Effector memory CD4-positive, alpha-beta T cell (primary cell): ENCODE measurements at places on chromosomes 7 and 10.

- DNase-seq: no peak
Observed at GRCh38 chr7:139883814-139884213, 54.8 kb downstream of the TBXAS1 start.

DNA sequence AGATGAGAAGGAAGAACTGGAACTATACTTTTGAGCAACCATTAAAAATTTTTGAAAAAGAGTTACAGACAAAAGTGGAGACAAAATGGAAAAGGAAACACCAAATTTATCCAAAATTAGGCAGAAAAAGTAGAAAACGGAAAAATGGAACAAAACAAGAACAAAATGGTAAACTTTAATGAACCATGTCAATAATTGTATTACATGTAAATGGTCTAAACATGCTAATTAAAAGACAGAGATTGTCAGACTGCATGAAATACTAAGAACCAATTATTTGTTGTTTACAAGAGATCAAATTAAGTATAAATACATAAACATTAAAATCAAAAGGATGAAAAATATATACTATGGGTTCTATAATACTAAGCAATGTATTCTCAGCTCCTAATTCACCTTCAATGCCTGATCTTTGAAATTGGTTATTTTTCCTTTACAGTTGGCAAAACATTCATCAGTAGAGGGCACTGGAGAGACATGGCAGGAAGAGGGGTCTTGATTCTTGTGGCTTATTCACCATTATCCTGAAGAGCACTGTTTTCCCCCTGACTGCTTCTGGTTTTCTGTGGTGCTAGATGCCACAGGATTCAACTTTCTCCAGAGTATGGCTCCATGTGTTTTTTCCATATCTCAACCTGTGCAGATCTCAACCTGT, 124.9 kb downstream of the ELFN1 start:
- no peak for DNase-seq

DNA sequence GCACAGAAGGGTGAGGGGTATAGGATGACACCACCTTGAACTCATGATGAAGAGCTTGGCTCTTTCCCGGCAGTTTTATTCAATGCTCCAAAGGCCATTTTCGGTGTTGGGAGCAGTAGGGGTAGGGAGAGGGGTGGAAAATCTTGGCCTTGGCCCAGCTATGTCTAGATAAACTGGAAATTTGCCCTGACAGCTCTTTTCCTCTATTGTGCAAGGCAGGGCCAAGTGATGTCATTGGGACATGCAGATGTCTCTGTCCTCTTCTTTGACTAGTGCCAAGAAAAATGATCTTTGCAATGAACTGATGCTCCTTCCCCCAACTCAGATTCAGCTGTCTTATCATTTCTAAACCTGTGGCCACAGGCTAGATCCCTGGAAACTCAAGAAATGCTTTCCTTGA, 27.7 kb upstream of the PRKCQ start:
- DNase-seq: no peak

DNA sequence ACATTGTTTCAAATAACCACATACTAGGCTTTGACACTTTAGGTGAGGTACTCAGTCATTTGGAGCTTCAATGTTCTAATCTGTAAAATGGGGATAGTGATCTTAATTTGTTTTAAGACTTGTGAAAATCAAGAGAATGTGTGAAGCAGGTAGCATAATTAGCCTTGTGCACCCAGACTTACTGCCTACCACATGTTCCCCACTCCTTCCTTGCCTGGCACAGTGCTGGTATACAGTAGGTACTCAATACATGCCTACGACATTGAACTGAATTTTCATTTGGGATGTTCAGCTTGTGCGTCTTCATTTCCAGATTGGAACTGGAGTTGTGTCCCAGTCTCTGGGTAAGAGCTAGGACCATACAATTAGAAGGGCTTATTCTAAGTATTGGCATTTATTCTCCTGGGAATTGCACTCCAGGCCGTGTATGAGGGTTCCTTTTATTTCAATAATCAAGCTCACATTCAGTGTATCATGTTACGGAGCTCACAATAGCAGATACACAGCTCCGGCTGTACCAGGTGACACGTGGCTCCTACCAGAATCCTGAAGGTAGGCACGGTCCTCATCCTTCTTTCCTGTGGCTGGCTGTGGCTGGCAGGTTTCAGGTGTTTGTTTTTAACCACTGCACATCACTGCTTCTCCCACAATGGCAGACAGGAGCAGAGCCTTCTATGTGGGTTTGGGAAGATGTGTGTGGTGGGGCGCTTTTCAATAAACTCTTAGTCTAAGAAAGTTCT, 109.4 kb upstream of the PDCD4 start:
- DNase-seq: no peak

DNA sequence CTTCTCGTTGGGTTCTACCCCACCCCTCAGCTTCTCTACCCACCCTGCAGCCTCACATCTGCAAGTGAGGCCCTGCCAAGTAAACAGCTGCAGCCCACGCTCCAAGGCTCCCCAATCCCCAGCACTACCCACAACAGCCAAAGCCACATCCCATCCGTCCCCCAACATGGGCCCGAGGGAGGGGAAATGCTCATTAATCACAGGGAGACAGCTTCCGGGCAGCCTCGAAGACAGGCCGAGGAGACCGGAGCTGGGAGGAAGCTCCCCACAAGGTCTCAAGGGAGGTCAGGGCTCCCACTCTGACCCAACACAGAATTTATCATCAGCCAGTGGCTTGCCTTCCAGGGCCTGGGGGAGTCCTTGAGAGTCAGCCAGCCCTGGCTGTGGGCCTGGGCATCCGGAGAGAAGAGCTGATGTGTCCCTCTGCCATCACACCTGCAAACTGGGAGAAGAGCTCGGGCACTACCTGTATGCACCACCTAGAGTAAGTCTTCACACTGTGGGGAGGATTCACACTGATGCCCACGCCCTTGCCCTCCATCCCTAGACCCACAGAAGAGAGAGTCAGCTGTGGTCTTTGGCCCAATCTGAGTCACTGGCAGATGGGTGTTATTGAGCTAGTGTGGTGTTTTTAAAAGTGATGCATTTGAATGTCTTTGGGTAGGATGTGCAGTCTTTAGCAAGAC, 115.5 kb upstream of the ZMIZ1 start:
- DNase-seq: no peak

DNA sequence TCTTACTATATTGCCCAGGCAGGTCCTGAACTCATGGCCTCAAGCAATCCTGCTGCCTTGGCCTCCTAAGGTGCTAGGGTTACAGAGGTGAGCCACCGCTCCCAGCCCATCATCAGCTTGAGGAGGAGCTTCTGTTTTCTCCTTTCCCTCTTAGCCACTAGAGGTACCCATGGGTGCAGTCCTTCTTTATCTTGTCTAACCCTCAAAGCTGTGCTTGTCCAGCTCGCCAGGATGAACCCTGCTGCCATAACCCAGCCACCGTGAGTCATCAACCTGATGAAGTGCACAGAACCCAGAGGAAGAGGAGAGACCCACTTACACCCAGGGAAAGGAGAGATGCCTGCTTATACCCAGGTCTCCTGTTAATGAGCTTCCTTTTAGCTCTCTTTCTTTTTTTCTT, 133.4 kb downstream of the CUL2 start:
- no peak for DNase-seq

GRCh38 chr10:104109908-104110662, 11.9 kb upstream of the SFR1 start:
- DNase-seq: no peak

DNA sequence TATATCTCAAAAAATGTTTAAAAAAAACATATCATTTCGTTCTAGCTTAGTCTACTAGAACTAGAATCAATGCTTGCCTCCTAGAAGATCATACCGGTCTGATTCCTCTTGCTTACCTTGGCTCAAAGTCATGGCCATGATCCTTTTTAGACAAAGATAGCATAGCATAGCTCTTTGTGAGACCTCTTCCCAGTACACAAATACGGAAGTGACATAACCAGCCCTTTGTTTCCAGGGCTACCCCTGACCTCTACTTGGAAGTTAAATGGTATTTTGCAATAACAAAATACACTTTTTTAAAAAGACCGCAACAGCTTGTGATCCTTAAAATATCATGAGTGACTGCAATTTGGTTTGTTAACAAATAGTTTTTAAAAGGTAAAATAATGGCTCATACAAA, 130.7 kb upstream of the NOBOX start:
- no peak for DNase-seq

DNA sequence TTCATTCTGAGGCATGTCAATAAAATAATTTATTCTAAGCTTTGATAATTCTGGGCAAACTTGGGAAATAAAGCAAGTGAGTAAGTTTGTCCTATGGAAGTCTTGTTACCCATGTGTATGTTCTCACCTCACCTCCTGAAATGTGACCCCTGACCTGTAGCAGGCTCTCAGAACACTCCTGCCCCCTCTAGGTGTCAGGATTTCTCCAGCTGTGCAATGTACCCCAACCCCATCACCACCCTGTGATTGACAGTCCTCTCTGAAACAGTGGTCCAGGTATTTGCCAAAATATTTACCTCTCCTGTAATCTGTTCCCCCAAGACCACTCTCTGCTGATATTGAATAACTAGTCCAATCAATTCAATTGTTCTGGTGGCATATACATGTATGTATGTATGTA, 122.6 kb upstream of the PTER start:
- no peak for DNase-seq
